ENCODE measurements at places on chromosomes 3 and 15. TPM values are rescaled to one million over a fixed set of nuclear protein-coding genes. Genes with fewer than 3 reads are reported as not detected.

DNA sequence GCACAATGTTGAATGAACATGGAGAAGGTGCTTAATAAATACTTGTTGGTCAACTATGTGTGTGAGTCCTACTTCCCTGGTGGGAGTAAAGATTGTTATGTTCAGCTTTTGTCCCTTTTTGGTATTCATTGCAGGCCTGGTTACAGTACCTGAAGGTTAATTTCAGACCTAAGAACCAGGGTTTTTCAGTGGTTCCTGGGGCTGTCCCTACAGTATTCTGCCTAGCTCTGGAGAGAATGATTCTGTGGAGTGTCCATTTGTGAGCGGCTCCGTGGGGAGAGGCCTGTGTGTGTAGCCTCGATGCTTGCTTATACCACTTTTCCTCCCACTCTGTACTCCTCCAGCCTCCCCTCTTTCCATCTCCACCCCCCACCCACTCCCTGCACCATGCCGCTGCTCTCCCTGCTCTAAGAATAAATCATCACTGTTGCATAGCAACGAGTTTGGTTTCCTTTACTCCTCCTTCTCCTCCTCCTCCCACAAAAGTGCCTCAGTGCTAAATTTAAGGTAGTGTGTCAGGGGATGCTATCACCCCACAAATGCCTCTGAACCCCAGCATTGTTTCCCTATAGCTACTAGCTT is 150.6 kb upstream of the ROPN1 start:
- no peak overlapping the region for H3K4me3 ChIP-seq
- no peak for DNase-seq
- no peaks in the 10 kb centered on the region for H3K36me3 ChIP-seq
- H3K27ac ChIP-seq: no peak overlapping the region

GRCh38 chr3:46866720-46867549 is 3.7 kb upstream of the MYL3 start:
- no peak overlapping the region for H3K4me3 ChIP-seq
- no peaks in the 10 kb centered on the region for H3K36me3 ChIP-seq
- DNase-seq: peak; percentile 93
- H3K4me1 ChIP-seq: no peaks in the 10 kb centered on the region
- H3K27me3 ChIP-seq: no peaks in the 10 kb centered on the region
- peak overlapping the region; percentile 38 for H3K27ac ChIP-seq

DNA sequence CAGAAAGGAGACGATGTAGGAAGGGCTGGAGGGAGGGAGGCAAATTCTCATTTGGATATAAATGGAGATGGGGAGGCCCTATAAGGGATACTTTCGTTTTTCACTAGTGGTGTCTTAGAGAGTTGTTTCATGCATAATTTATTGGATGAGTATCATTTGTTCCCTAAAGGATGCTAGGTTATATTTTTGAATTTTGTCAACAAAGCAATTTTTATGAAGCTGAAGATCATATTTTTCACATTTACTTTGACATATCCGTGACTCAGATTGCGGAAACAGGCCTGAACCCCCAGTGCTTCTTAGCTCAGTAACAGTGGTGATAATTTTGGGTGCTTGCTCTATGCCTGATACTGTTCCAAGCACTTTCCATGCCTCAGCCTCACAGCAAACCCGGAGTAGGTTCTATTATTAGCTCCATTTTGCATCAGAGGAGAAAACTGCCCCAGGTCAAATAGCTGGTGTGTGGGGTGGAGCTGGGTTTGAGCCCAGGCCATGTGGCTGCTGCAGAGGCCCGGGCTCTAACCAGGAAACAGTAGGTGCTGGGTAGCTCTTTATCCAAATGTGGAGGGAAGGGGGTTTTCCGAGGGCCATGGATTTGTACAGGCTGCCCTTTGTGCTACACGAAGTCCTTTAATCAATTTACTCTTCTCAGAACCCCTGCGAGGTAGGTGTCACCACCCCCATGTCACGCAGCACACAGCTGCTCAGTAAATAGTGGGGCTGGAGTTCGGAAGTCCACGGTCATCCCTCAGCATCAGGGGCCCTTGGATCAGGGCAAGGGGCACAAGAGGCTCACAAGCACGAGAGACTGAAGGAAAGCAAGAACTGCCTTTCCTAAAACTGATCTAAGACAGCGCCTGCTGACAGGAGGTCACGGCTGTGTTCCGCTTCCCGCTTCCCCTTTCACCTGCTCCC is 99.1 kb downstream of the SLC49A4 start:
- DNase-seq: no peak
- H3K4me1 ChIP-seq: no peaks in the 10 kb centered on the region
- no peak overlapping the region for H3K27ac ChIP-seq
- no peak overlapping the region for H3K4me3 ChIP-seq
- no peaks in the 10 kb centered on the region for H3K36me3 ChIP-seq

GRCh38 chr3:105843994-105844393 is 24.8 kb downstream of the CBLB start:
- H3K27ac ChIP-seq: no peak overlapping the region
- no peaks in the 10 kb centered on the region for H3K4me1 ChIP-seq
- H3K27me3 ChIP-seq: no peaks in the 10 kb centered on the region
- no peak for DNase-seq
- H3K4me3 ChIP-seq: no peak overlapping the region

- no peak overlapping the region for H3K4me3 ChIP-seq
- H3K27ac ChIP-seq: no peak overlapping the region
- DNase-seq: no peak
Observed at GRCh38 chr3:118229196-118229595, 805.5 kb downstream of the IGSF11 start.

The FAM81A gene
- total RNA-seq: 0.83 TPM

The SCN5A gene
- total RNA-seq: not detected

The SAMD7 gene
- not detected for total RNA-seq
